Vagina (tissue), 2 donors: ENCODE measurements at places on chromosomes 12 and 14. TPM values are rescaled to one million over a fixed set of nuclear protein-coding genes. Genes with fewer than 3 reads are reported as not detected.
A peak's percentile ranks its signal among the peaks of the same experiment; 100 is the strongest.

The SERPINA1 gene
- total RNA-seq: 6.1 TPM

The ZNF740 gene
- 12.8 TPM for total RNA-seq

The OR6C68 gene
- not detected for total RNA-seq

The COQ6 gene
- total RNA-seq: 27.3 TPM

The ANKRD33 gene
- total RNA-seq: not detected

The SAV1 gene
- total RNA-seq: 30.0 TPM

DNA sequence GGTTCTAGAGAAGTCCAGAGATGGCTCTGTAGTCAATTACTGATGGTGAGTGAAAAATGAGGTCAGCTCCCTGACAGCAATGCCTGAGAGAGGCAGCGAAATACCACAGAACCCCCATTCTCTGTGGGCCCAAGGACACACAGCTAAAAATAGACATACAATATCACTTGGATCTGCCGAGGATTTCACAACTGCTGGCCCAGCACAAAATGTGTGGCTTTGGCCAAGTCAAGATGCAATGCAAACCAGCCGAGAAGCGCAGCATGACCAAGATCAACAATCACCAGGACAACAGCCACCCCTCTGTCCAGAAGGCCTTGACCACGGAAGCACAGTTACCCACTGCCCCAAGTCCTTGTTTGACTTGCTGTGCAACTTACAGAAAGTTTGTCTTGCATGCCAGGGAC lies 52.2 kb downstream of the CKAP4 start:
- no peak for DNase-seq

DNA sequence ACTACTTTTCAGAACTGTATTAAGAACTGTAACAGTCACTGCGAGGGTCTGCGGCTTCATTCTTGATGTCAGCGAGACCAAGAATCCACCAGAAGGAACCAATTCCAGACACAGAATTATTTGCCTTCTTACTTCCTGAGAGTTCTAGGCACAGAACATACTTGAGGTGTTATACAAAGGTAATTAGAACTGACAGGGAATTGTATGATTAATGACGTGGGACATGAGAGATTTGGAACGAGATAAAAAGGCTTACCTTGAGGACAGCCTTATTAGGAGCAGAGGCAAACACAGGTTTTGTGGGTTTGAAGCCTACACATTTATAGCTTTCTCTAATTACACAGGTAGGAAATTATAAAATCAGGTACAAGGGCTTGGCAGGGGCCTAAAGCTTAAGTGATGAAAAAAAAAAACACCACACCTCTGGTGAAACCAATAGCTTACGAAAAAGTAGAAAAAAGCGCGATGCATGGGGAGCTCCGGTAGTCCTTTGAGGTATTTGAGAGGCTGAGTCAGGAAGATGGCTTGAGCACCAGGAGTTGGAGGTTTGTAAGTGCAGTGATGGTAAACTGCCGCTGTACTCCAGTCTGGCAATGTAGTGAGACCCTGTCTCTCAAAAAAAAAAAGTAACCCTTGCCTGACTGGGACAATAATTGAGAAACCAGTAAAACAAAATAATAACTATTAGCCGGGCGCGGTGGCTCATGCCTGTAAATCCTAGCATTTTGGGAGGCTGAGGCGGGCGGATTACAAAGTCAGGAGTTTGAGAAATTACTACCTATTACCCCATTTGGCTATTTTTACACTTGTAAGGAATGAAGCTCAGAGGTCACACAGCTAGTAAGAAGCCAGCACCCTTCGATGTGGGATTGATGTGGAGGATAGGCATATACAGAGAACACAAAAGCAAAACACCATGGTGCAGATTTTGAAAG lies 795 bp upstream of the ACOT2 start:
- DNase-seq: no peak

- DNase-seq: no peak
Observed at GRCh38 chr12:117533687-117534086, 172.3 kb upstream of the NOS1 start.

- no peak for DNase-seq
Observed at GRCh38 chr12:77005611-77006098, 59.7 kb downstream of the E2F7 start.

GRCh38 chr12:47835831-47836155 lies 16.1 kb upstream of the HDAC7 start:
- DNase-seq: no peak

DNA sequence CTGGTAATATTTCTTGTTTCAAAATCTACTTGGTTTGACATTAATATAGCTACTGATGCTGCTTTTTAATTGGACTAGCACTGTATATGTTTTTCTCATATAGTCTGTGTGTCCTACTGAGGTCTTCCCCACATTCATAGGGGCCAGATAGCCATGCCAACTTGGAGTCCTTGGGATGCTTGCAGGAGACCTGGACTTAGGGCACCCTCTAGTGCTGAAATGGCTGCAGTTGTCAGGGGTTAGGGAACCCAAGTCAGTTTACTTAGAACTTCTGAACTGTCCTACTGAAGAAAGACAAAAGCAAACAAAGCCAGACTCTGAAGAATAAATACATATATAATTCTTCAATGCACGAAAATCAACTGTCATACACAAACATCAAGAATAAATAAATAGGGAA lies 279.9 kb upstream of the SYT1 start:
- DNase-seq: no peak

- DNase-seq: no peak
Observed at GRCh38 chr14:20556500-20557211, 4.2 kb downstream of the RNASE9 start.

DNA sequence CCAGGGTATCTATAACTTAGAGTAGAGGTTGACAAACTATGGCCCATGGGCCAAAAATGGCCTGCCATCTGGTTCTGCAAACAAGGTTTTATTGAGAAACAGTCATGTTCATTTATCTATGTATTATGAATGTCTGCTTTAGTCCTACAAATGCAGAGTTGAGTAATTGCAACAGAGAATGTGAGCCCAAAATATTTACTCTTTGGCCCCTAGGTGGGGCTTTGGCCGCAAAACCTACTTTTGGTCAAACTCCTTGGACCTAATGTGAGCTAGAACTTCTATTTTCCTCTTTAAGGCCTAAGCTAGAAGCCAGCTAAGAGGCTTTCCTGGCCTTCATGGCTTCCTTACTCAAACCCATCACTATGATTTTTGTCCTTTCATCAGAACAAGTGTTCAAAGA lies 379.1 kb downstream of the NELL2 start:
- DNase-seq: no peak

- no peak for DNase-seq
Observed at GRCh38 chr14:90828642-90829487, 12.6 kb upstream of the TTC7B start.

DNA sequence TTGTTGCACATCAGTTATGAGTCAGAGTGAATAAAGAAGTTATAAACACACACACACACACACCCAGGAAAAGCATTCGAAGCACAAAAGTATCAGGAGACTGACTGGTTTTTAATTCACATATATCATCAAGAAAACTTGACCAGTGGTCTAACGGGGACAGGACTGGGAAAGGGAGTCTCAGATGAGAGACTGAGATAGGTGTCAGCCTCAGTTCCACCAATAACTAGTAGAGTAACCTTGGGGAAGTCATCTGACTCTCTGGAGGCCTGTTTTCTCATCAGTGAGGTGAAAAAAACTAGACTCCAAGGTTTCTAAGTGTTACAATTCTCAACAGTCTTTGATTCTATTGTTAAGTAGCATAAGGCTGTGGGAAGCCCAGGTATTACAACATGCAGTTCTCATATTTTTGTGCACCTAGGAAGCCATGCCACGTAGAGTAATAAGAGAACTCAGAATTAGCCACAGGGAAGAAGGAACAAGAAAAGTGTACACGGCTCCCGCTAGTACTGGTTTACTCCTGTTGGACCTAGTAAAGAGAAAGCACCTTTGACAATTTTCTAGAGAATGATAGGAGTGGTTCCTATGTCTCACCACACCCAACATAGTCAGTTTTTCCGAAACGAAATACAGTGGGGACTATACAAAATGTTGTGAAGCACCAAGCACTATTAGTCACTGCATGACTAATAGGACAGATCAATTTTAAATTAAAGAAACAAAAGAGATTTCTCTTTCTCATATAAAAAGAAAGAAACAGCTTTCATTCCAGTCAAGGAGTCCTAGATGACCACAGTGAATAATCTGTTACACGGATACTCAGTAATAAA lies 5.0 kb downstream of the PPTC7 start:
- DNase-seq: no peak

- no peak for DNase-seq
Observed at GRCh38 chr12:127962303-127962702, 304.7 kb upstream of the TMEM132C start.

- DNase-seq: peak; percentile 70
Observed at GRCh38 chr12:56991319-56992246, 14.8 kb downstream of the ZBTB39 start.

DNA sequence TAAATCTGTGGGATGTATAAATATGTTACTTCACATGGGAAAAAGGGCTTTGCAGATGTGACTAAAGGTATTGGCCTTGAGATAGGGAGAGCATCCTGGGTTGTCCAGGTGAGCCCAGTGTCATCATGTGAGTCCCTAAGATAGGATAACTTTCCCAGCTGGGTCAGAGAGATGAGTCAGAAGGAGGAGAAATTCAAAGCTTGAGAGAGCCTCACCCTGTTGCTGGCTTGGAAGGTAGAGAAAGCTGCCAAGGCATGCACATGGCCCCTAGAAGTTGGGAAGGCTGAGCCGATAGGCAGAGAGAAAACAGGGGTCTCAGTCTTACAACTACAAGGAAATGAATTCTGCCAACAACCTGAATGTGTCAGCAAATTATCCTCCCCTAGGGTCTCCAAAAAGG lies 213.0 kb downstream of the ADGRD1 start:
- DNase-seq: no peak

GRCh38 chr14:95097385-95097784 lies 59.9 kb downstream of the DICER1 start:
- DNase-seq: no peak

DNA sequence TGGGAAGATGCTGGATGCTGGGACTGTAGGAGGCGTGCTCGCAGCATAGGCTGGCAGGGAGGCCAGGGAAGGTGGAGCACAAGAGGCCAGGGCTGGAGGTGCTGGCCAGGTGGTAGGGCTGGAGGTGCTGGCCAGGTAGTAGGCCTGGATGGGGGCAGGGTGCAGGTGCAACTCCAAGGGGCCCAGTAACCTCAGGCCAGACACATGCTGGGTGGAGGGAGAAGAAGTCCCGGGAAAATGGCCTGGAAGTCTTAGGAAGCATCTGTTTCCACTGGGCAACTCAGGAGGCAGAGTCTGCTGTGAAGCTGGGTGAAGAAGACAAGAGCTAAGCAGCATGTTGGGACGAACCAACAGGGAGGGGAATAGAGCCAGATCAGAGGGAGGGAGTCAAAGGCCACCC lies 665.2 kb downstream of the BCL11B start:
- peak; percentile 82 for DNase-seq

GRCh38 chr12:125280482-125281377 lies 215.5 kb downstream of the AACS start:
- DNase-seq: no peak

GRCh38 chr14:87966816-87967215 lies 26.2 kb downstream of the GALC start:
- no peak for DNase-seq

DNA sequence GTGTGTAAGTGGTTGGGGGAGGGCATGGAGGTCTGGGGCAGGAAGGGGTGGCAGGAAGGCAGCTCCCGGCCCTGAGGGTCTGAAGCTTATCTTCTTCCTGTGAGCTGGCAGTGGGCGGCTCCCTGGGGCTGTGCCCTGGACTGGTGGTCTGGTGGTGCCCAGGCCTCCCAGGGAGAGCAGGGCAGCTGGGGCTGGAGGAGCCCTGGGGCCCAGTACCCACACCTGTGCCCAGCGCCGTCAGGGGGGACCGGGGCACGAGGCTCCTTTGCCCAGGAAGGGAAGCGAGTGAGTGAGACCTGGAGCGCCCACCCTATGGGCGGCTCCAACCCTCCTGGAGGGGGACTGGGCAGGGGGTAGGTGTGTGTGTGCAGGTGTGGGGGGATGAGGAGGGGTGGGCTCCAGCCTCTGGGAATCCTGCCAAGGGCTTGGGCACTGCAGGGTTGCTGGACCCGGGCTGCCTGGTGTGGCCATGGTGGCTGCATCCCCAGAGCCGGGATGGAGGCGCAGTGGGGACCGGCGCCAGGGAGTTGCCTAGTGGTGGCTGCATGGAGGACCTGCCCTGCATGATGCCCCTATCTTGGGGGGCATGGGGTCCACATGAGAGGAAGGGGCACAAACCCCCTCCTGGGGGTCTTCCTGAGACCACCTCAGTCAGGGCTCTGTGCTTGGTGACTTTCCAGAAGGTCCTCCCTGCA lies 353.6 kb downstream of the TMEM121 start:
- no peak for DNase-seq

DNA sequence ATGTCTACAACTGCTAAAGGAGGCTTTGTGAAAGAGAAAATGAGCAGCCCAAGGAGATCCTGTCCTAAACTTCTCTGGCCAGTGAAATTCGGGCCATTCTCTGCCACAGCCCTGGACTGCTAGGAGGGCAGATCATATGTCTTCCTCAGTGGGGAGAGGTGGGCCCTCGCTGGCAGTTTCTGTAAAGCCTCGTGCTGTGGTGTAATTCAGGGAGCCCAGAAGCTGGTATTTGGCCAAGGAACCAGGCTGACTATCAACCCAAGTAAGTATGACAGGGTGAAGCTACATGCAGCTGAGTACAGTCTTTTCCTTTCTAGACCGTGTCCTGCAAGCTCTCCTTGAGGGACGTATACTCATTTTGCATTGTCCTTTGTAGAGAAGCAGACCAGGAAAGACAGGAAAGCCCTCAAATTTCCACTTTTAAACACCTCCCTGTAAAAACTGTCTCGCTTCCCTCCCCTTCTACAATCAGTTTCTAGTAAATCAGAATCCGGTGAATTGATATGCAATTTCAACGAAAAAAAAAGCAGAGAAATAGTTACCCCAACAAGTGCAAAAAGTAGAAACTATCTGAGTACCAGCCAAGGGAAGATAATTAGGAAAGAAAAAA lies 106.8 kb downstream of the DAD1 start:
- no peak for DNase-seq

- no peak for DNase-seq
Observed at GRCh38 chr14:74859757-74860552, 16.0 kb downstream of the PROX2 start.

GRCh38 chr14:100981809-100982208 lies 78.3 kb upstream of the RTL1 start:
- DNase-seq: no peak

DNA sequence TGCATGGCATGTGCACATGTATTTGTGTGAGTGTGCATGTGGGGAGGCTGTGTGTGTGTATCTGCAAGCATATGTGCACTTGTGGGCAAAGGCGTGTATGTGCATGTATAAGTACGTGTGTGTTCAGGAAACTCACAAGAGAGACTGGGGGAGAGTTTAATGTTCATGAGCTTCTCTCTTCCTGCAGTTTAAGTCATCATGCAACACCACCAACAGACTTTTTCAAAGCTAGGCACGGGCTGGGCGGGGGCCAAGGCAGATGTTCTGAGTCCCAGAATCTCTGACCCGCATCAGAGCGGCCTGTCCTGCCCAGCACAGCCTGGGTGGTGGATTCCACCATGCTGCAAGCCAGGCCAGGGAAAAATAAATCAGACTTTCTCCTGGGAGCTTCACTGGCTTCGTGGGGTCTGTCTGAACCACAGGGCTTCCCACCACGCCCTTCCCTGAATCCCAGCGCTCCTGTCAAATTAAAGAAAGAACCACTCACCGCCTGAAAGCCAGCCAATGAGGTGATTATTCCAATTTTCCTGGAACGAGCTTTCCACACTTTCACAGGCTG lies 75.7 kb downstream of the PITPNM2 start:
- no peak for DNase-seq
